ENCODE measurements at places on chromosomes 13 and 19.
A peak's percentile ranks its signal among the peaks of the same experiment; 100 is the strongest.

DNA sequence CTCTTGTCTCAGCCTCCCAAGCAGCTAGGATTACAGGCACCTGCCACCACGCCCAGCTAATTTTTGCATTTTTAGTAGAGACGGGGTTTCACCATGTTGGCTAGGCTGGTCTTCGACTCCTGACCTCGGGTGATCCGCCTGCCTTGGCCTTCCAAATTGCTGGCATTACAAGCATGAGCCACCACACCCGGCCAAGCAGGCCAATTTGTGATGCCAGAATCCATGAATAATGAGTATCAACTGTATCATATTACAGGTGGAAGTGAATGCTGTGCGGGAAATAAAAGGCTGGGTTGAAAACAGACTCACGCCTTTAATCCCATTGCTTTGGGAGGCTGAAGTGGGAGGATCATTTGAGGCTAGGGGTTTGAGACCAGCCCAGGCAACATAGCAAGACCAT lies 3.6 kb upstream of the NFILZ start:
- no peak for DNase-seq

DNA sequence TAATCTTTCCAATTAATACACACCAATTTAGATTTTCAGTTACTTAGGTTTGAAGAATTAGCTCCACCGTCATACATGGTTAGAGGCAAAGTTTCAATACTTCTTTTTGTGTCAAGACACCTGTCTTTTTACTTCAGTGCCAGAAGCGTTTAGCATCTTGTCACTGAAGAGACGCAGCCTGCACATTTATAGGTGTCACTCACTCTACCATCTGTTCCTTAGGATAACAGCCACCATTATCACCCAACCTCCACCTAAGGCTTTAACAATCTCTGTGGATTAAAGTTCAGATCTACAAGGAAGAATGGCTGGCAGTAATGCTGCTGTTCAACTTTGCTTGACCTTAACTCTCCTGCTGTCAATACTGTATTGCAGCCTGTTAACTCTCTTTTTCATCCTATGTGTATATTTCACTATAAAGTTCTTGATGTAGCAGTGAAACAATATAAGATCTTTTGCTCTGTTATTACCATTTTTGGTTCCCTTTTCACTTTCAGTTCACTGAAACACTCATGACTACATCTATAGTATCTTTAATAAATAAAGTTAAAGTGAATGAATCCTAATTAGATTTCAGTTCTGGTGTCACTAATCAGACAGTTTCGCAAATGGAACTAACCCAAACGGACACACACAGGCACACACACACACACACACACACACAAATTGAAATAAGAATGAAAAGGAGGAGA lies 435.6 kb downstream of the PCDH9 start:
- no peak for DNase-seq

DNA sequence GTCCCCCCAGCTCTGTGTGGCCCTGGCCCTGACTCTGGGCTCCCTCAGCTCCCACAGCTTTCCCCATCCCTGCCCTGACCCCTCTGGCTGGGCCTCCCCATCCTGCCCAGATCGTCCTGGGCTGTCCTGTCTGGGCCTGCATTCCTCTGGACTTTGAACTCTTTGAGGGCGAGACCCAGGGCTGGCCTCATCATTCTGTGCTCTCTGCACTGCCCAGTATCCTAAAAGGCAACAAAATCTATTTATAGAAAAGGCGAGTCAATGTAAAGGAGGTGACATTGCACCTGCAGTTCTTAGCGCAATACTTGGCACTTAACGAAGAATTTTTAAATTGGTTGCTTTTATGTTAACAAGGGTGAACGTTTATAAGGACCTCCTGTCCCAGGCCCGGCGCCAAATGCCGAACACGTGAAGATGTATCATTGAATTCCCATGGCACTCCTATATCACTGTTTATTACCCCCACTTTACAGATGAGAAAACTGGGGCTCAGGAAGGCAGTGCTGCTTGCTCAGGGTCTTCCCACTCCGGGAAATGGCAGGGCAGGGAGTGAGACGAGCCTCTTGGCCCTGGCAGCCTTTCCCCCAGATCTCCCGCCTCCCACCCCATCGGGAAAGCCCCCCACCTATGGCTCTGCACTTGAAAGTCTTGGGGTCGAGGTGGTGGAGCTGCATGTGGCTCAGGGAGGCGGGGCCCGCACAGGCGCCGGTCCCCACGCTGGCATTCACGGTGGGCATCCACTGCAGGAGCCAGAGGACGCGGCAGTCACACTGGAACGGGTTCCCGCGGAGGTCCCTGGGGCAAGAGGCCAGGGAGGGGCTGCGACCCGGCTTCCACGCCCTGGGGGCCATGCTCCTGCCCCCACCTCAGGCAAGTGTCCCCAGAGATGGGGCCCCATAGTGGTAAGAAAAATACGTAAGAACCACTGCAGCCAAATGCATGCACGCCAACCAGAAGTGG lies 3.8 kb downstream of the LGI4 start:
- no peak for DNase-seq

- DNase-seq: no peak
These were observed 588 bp downstream of the DNASE2 start for GRCh38 chr19:12880551-12881171.

DNA sequence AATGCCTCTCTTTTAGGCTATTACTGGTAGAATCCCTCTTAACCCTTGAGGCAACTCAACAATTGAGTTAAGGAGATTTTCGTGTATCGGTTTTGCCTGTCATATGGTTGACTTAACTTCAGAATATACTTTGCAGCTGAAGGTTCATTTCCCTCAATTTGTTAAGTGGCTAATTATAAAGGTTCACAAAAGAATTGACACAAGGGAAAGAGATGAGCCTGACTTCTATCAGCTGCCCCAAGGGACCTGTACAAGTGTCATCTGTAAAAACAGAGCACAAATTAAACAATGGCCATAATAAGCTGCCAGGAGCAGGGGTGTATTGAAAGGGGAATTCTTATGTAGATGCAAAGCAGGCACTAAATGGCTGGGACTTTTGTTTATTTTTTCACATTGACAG lies 334.8 kb upstream of the OBI1 start:
- no peak for DNase-seq

DNA sequence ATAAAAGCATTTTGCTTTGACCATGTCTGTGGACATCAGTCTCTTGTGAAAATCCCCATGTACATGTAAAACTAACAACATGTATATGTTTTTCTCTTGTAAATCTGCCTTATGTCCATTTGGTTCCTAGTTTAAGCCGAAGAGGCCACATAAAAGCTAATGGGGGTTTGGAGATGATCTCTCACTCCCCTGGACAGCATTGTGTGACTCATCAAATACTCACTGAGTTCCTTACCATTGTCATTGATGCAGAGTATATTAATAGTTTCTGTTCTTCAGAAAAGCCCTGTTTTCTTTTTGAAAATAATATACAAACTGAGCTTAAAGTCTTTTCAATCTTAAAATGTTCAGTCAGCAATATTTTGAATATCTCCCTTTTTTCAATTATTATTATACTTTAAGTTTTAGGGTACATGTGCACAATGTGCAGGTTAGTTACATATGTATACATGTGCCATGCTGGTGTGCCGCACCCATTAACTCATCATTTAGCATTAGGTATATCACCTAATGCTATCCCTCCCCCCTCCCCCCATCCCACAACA lies 536.7 kb upstream of the HTR2A start:
- no peak for DNase-seq

DNA sequence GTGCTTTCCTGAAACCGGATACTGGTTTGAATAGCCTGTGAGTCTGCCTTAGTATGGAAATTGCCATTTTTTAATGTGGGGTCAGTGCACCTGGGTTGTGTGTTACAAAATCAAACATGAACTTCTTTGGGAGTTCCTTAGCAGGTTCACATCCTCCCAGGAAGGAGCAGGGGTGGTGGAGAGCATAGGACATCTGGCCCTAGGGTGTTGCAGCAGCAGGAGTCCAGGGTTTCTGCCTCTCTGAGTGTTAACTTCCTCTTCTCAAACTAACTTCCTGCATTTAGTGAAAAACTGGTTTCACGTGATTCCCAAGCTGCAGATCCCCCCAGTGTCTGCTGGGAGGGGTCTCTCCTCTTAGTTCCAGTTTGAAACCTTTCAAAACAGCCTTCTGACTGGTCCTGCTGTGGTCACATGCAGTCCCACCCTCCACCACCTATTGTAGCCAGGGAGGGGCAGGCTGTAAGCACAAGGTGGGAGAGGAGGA lies 7.2 kb downstream of the RNASEH2B start:
- DNase-seq: no peak

DNA sequence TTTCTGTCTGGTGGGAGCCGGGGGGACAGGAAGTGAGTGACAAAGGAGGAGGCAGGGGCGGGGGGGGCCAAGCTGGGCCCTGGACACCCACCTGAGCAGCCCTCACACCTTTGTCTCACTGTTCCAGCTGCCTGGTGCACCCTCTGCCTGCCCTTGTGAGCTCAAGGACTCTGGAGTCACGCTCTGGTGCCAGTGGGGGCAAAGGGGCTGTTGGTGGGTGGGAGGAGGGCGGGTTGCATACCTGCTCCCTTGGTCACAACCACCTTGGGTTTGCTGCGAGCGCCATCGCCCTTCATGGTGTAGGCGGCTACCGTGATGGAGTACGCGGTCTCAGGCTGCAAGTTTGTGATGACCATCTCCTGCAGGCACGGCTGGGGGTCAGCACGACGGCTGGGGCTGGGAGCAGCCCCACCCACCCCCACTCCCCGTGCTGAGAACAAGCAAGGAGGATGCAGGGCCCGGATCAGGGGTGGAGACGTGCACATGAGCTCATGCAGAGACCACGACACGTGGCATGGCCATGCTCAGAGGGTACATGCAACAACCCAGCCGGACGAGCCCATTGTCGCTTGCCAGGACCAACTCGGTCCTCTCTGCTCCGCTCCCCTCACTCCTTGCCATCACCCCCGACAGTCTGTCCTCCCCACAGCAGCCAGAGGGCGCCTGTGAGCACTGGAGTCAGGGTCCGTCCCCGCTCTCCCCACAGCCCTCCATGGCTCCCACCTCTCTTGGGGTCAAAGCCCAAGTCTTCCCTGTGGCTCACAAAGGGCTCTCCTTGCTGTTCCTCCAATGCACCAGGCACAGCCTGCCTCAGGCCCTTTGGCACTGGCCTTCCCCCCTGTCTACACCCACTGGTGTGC lies 114.9 kb downstream of the PTPRS start:
- no peak for DNase-seq

- no peak for DNase-seq
These were observed 51.6 kb upstream of the F7 start for GRCh38 chr13:113053801-113054604.

DNA sequence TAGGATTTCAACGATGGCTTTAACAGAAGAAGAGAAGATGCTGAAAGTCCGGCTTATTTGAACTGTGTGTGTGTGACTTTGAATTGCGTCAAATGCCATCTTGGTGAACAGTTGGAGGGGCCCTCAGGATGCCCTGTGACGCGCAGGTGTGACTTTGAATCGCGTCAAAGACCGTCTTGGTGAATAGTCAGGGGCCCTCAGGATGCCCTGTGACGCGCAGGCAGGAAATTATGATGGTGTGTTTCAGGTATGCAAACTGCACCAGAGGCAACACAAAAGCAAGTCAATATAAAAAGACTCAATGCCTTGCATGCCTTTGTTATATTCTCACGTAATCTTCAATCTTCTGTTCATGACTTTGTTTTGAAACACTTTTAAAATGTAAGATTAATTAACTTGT lies 29.2 kb downstream of the ATP11A start:
- DNase-seq: no peak

- no peak for DNase-seq
These were observed 1.3 kb upstream of the LENG1 start for GRCh38 chr19:54160854-54161253.

DNA sequence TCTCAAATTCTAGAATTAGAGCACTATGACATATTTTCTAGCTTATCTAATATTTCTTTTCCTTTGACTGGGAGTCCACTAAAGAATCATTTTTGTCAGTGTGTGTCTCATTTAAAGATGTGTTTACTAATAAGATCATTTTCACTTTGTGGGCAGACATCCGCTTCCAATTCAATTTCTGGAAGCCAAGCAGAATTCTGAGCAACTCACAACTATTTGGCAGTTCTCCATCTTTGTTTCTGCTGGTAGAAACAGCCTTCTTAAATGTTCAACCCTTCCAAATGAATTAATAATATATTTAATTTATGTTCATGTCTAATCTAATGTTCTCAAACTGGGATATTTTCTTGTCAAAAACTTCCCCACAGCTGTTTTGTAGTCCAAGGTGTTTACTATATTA lies 411.8 kb downstream of the KCTD12 start:
- DNase-seq: no peak

DNA sequence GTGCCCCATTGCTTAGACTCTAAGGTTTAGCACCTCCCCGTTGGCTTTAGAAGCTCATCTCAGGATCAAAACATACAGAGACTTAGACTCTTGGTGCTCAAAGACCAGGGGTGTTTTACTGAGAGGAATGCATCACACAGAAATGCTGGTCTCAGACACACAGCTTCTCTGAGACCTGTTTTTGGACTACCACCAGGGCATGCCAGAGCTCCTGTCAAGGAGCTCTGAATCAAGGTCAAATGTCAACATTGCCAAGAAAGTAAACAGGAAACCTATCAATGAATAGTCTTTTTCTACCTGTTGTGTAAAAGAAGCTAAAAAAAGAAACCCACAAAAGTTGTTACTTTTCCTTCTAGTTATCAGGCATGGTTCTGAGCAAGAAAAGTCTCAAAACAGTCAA lies 149.2 kb downstream of the COL4A1 start:
- DNase-seq: no peak

- DNase-seq: no peak
These were observed 53.9 kb upstream of the MTIF3 start for GRCh38 chr13:27504128-27504867.

DNA sequence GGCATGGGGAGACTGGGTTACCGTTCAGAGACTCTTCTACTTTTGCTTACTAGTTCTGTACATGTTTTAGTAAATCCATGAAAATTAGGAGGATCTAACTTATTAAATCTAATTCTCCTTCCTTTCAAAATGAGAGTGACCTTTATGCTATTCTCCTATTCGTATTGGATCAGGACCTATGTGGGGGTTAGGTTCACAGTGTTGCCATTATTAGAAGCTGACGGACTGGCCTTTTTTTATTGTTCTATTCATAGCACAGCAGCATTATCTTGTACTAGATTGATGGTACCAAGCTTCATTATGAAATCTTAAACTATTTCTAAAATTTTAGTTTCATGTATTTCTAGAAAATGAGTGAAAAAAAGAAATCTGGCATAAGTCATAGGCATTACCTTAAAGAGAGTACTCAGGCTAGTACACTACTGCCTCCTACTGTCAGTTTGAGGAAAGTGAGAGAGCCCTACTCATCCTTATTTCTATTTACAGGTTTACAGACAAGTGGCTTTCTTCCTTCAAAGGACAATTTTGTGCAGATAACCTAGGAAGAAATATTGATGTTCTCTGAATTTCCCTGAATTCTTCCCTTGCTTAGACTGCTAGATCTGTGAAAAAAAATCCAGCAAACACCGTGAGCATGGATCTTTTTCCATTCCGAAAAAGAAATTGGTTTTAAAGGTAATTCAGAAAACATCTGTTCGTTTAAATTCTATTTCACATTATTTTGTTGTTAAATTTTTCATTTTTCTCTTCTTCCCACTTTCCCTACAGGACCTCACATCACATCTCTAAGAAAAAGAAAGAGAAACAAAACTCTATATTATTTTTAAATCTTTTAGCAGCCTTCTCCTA lies 485.5 kb downstream of the DIAPH3 start:
- DNase-seq: peak; percentile 13

Measured in central memory CD4-positive, alpha-beta T cell (primary cell).